IMR-90 (cell line): ENCODE measurements at places on chromosomes 13 and 19. TPM values are rescaled to one million over a fixed set of nuclear protein-coding genes. Genes with fewer than 3 reads are reported as not detected.
A peak's percentile ranks its signal among the peaks of the same experiment; 100 is the strongest.

- no peaks in the 10 kb centered on the region for H3K27me3 ChIP-seq
- no peak for DNase-seq
- H3K36me3 ChIP-seq = peaks cover 5% of the 10 kb centered on the region; the same call in 1 of the 2 replicates
- peaks cover 3% of the 10 kb centered on the region; the same call in 1 of the 2 replicates for H3K4me1 ChIP-seq
- no peak overlapping the region for H3K4me3 ChIP-seq
These were observed 2.0 kb upstream of the PVR start for GRCh38 chr19:44641501-44642265.

DNA sequence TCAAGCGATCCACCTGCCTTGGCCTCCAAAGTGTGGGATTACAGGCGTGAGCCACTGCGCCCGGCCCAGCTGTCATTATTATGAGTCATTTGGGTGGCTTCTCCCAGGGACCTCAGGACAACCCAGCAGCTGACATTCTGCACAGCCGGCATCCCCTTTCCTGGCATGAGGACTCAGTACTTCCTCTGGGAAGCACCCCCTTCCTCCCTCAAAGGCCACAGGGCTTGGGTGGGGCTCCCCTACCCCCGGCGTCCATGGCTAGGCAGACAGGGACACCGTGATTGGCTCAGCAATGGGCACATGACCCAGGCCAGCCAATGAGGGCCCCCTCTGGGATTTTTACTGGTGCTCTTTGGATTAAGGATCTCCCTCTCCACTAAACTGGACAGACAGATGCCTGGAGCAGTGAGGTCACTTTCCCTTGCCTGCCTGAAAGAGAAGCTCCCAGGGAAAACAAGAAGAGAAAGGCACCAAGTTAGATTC, 6.0 kb downstream of the KANK2 start:
- H3K36me3 ChIP-seq = peaks cover 68% of the 10 kb centered on the region
- no peak overlapping the region for H3K4me3 ChIP-seq
- DNase-seq = peak; percentile 63
- H3K4me1 ChIP-seq = peaks cover 20% of the 10 kb centered on the region
- H3K27me3 ChIP-seq = no peaks in the 10 kb centered on the region
- H3K27ac ChIP-seq = no peak overlapping the region

DNA sequence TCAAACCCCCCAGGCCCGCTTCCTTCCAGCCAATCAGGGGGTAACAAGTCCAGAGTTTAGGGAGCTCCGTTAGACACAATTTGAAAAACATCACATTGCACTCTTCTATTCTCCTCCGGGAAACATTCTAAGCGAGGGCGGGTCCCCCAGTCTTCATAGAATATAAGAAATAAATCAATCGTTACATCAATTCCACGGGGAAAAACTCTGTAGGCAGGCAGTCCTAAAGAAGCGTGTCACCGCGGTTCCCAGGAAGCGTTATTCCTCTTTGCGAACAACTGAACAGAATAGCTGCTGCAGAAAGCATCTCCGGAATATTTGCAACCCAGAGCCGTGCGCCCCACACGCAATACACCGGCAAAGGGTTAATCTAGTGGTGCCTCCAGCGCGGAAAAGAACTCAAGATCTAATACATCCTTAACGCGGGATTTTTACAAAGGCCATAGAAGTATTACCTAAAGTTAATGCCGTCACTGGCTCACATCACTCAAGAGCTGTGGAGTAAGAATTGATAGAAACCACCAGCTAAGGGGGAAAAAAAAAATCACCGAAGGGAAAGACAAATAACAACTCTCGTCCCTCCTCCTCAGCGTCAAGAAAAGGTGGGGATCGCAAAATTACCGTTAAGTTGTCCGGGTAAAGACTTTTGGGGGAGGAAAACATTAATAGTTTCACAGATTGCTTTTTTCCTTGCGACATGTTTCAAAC, 65.1 kb downstream of the KCNRG start:
- H3K4me1 ChIP-seq = no peaks in the 10 kb centered on the region
- H3K27me3 ChIP-seq = no peaks in the 10 kb centered on the region
- H3K4me3 ChIP-seq = peak overlapping the region; percentile 66

DNA sequence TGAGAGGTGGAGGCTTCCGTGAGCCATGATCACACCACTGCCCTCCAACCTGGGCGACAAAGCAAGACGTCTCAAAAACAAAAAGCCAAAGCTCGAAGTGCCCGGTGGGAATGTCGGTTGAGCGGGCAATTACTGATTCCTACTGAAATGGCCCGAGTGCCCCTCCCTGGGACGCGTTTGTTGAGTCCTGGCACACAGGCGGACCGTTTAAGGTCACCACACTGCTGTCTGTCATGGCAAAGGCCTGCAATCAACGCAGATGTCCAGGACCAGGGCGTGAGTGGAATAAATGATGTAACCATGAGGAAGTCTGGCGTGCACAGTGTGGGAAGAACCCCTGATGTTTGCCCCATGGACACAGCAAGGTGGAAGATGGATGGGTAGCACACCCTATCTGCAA, 19.2 kb upstream of the C2CD4C start:
- H3K4me1 ChIP-seq = no peaks in the 10 kb centered on the region
- H3K27me3 ChIP-seq = no peaks in the 10 kb centered on the region
- no peaks in the 10 kb centered on the region for H3K36me3 ChIP-seq
- DNase-seq = no peak

DNA sequence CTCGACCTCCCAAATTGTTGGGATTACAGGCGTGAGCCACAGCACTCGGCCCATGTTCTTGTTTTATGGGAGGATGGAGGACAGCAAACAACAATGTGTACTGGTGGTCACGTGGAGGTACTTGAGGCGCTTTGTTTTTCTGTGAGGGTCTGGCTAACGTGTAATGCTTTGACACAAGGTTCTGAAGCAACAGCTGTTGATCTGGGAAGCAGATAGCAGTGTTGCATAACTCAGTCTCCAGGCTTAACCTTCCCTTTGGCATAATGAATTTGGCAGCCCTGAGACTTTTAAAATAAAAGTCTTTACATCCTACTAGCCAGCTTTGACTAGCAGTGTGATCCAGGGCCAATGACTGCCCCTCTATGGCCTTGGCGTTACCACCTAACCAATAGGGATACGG, 6.9 kb upstream of the ZNF580 start:
- H3K36me3 ChIP-seq = peaks cover 4% of the 10 kb centered on the region; the same call in 1 of the 2 replicates
- H3K4me1 ChIP-seq = peaks cover 9% of the 10 kb centered on the region
- H3K27me3 ChIP-seq = no peaks in the 10 kb centered on the region

- no peak overlapping the region for H3K27ac ChIP-seq
- H3K27me3 ChIP-seq = peaks cover 21% of the 10 kb centered on the region
- no peak for DNase-seq
These were observed 73.1 kb upstream of the MTIF3 start for GRCh38 chr13:27523346-27524073.

DNA sequence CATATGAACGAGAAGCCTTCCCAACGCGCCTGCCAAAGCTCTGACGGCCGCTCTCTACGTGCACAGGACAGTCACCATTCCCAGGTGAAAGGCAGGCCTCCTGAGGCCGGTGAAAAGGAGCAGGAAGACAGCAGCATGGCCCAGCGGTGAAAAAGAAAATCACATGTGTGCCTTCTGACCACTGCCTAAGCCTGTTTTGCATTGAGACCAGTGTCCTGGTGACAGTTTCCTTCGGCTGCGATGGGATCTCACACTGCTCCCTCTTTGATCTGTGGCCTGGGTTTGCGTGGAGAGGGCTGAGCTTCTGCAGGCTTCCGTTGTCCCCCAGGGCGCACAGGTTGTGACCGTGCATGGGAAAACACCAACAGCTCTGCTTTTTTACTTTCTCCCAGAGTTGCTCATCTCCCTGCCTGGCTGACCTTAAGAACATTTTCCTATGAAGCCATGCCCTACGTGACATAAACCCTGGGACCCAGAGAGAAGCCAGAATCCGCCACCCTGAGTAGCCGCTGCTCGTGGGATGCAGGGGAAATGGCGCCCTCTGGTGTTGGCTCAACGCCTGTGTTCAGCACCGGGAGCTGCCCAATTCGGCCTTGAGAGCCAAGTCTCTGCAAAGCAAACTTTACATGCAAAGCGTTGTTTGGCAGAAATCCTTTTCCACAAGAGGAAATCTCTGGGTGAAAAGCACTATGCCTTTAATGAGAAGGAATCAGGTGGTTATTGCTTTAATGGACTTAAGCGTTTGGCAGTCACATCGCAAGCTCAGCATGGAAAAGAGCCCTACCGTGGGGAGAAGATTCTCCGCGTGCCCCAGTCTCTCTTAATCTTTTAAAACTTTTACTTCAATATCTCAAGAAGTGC, 112.2 kb upstream of the GPR12 start:
- H3K4me1 ChIP-seq = no peaks in the 10 kb centered on the region
- no peaks in the 10 kb centered on the region for H3K27me3 ChIP-seq
- no peak overlapping the region for H3K4me3 ChIP-seq

GRCh38 chr19:49931293-49932040, 2.2 kb upstream of the NUP62 start:
- no peak overlapping the region for H3K27ac ChIP-seq
- H3K27me3 ChIP-seq = no peaks in the 10 kb centered on the region
- peaks cover 10% of the 10 kb centered on the region for H3K36me3 ChIP-seq
- H3K4me1 ChIP-seq = peaks cover 4% of the 10 kb centered on the region
- no peak for DNase-seq

DNA sequence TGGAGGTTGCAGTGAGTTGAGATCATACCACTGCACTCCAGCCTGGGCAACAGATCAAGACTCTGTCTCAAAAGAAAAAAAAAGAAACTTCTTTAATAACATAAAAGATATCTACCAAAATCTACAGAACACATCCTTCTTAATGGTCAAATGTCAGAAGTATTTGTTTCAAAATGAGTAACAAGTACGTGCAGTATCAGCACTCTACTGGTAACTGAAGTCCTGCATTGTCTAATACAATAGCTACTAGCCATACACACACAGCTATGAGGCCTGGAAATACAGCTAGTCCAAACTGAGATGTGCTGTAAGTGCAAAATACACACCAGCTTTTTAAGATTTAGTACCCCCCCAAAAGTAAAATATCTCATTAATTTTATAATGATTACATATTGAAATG, 88.1 kb downstream of the TSC22D1 start:
- peaks cover 2% of the 10 kb centered on the region; the same call in 1 of the 2 replicates for H3K36me3 ChIP-seq
- no peak overlapping the region for H3K4me3 ChIP-seq
- peaks cover 2% of the 10 kb centered on the region; the same call in 1 of the 2 replicates for H3K4me1 ChIP-seq
- no peak overlapping the region for H3K27ac ChIP-seq

DNA sequence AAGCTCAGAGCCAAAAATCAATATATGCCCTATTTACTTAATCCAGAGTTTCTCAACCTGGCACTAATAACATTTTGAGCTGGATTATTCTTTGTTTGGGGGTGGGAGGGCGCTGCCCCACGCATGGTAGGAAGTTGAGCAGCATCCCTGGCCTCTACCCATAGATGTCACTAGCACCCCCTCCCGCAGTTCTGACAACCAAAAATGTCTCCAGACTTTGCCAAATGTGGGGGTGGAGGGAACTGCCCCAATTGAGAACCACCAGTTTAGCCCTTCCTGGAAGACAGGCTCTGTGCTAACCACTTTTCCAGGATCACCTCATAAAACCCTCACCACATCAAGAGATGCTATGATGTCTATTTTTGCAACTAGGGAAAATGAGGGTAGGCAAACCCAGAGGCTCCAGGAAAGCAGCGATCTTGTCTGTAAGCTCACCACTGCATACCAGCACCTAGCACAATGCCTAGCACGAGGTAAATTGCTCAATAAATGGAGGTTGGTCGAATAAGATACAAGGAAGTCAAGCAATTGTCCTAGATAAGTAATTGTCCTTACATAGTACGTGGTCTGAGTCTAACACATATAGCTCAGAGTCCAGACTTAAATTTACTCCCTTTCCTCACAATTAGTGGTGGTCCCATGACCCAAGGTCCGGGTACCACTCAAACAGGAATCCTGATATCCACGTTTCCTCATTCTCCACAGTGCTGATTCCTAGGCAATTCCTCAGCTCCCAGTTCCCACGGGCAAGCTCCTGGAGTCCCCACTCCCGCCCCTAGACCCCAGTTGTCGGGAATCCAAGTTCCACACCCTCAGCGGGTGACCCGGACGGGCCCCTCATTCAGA, 892 bp downstream of the TRIR start:
- peaks cover 32% of the 10 kb centered on the region for H3K36me3 ChIP-seq
- peaks cover 10% of the 10 kb centered on the region for H3K4me1 ChIP-seq
- H3K4me3 ChIP-seq = peak overlapping the region; percentile 95
- peak overlapping the region; percentile 98 for H3K27ac ChIP-seq

GRCh38 chr19:19257137-19257536, 16.0 kb downstream of the TM6SF2 start:
- 0 out of 2 replicates have a peak, but pooled peaks cover 2% of the 10 kb centered on the region for H3K4me1 ChIP-seq
- no peak overlapping the region for H3K27ac ChIP-seq
- DNase-seq = no peak

GRCh38 chr19:37986048-37986750, 79.2 kb downstream of the SIPA1L3 start:
- no peak overlapping the region for H3K27ac ChIP-seq
- H3K27me3 ChIP-seq = no peaks in the 10 kb centered on the region
- H3K36me3 ChIP-seq = no peaks in the 10 kb centered on the region
- H3K4me1 ChIP-seq = peaks cover 21% of the 10 kb centered on the region
- DNase-seq = no peak

DNA sequence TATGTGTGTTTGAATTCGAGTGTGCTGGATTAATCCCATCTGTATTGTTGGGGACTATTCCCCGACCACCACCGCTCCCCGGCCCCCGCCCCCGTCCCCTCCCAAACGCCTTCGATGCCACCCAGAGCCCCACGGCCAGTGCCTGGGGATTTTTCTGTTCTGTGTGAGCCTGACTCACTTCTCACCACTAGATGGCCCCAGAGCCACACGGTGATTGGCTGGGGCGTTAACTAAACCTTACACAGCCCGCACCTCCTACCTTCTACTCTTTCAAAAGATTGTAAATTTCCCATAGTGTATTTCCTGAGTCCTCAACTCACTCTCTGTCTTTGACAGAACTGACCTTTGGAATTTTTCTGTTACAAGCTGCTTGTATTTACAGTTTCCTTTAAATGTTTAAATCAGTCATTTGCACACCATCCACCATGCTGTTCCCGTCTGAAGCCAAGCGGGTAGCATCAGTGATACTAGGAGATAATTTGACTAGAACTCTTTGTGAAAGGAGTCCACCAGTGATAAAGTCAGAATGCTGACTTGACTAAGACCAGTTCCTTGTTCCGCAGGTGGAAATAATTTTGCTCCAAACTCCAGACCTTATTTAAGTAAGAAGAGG, 61.4 kb downstream of the RFX2 start:
- no peak overlapping the region for H3K27ac ChIP-seq
- H3K36me3 ChIP-seq = no peaks in the 10 kb centered on the region
- H3K4me1 ChIP-seq = no peaks in the 10 kb centered on the region
- H3K27me3 ChIP-seq = no peaks in the 10 kb centered on the region
- no peak overlapping the region for H3K4me3 ChIP-seq

ZNF524 gene
- 6.6 and 8.0 TPM in 2 replicates for polyA plus RNA-seq

PSG4 gene
- polyA plus RNA-seq = 211 and 223 TPM in 2 replicates

RAB3A gene
- polyA plus RNA-seq = 13.4 and 13.6 TPM in 2 replicates

IL12RB1 gene
- polyA plus RNA-seq = not detected in 2 replicates

GJB2 gene
- 0.09 and 0.17 TPM in 2 replicates for polyA plus RNA-seq

CCL25 gene
- not detected in 2 replicates for polyA plus RNA-seq

TLE6 gene
- 0.17 TPM in 1 of 2 replicates, not detected in the other for polyA plus RNA-seq

ZNF99 gene
- polyA plus RNA-seq = not detected in 2 replicates

ZNF560 gene
- 0.33 and 0.36 TPM in 2 replicates for polyA plus RNA-seq

SPART gene
- polyA plus RNA-seq = 34.2 and 43.8 TPM in 2 replicates

OR7G1 gene
- not detected in 2 replicates for polyA plus RNA-seq

DHDH gene
- 0.33 and 0.53 TPM in 2 replicates for polyA plus RNA-seq

TEX29 gene
- 0.29 and 0.46 TPM in 2 replicates for polyA plus RNA-seq
